Placental epithelial cell (primary cell): ENCODE measurements at places on chromosomes 2 and 18. TPM values are rescaled to one million over a fixed set of nuclear protein-coding genes. Genes with fewer than 3 reads are reported as not detected.

Gene DUSP11
- 33.0 and 75.5 TPM in 2 replicates for total RNA-seq

Gene MAP2
- 1.5 and 5.1 TPM in 2 replicates for total RNA-seq

Gene LOXHD1
- total RNA-seq: not detected in 2 replicates

Gene EPHA4
- total RNA-seq: 11.0 and 20.6 TPM in 2 replicates

Gene CXXC1
- 40.4 and 70.2 TPM in 2 replicates for total RNA-seq

Gene LOXL3
- total RNA-seq: 0.39 TPM in 1 of 2 replicates, not detected in the other

Gene CNGA3
- under 0.01 TPM in 1 of 2 replicates, not detected in the other for total RNA-seq

Gene ACKR3
- total RNA-seq: 42.8 and 202 TPM in 2 replicates

Gene HOXD8
- total RNA-seq: not detected in 2 replicates

Gene PLGLB1
- 1.1 and 1.6 TPM in 2 replicates for total RNA-seq

Gene NETO1
- not detected in 2 replicates for total RNA-seq

Gene CIAO1
- 78.5 and 91.3 TPM in 2 replicates for total RNA-seq

Gene TCF7L1
- 0.33 and 5.5 TPM in 2 replicates for total RNA-seq

Gene POTEC
- total RNA-seq: not detected in 2 replicates

Gene IGFBP2
- total RNA-seq: 357 and 775 TPM in 2 replicates

Gene OSR1
- 114 and 277 TPM in 2 replicates for total RNA-seq

Gene SNORC
- total RNA-seq: 0.33 and 0.79 TPM in 2 replicates

Gene ANKRD29
- 0.11 and 0.39 TPM in 2 replicates for total RNA-seq

Gene CTAGE1
- total RNA-seq: 0.22 TPM in 1 of 2 replicates, not detected in the other

Gene NDUFB3
- total RNA-seq: 47.5 and 53.5 TPM in 2 replicates

Gene CCDC68
- 0.43 and 0.79 TPM in 2 replicates for total RNA-seq

Gene CDH19
- not detected in 2 replicates for total RNA-seq

Gene ASB18
- total RNA-seq: not detected in 2 replicates

Gene SPEG
- 20.4 and 40.8 TPM in 2 replicates for total RNA-seq

Gene TMEM169
- total RNA-seq: 0.39 TPM in 1 of 2 replicates, not detected in the other

Gene MYO7B
- under 0.01 and 1.2 TPM in 2 replicates for total RNA-seq

Gene UGT1A8
- total RNA-seq: not detected in 2 replicates

Gene WDSUB1
- total RNA-seq: 19.6 and 23.2 TPM in 2 replicates

Gene LRRTM4
- total RNA-seq: not detected in 2 replicates

Gene PHLPP1
- 6.6 and 8.6 TPM in 2 replicates for total RNA-seq

Gene ITPRIPL1
- 3.0 and 4.3 TPM in 2 replicates for total RNA-seq

Gene GAREM1
- 8.9 and 11.0 TPM in 2 replicates for total RNA-seq

Gene ALK
- total RNA-seq: under 0.01 TPM in 2 replicates

Gene RAB6C
- 0.39 and 1.2 TPM in 2 replicates for total RNA-seq

Gene SLC4A3
- 5.9 and 6.8 TPM in 2 replicates for total RNA-seq
